ENCODE measurements at places on chromosomes 1 and 21.
A peak's percentile ranks its signal among the peaks of the same experiment; 100 is the strongest.

DNA sequence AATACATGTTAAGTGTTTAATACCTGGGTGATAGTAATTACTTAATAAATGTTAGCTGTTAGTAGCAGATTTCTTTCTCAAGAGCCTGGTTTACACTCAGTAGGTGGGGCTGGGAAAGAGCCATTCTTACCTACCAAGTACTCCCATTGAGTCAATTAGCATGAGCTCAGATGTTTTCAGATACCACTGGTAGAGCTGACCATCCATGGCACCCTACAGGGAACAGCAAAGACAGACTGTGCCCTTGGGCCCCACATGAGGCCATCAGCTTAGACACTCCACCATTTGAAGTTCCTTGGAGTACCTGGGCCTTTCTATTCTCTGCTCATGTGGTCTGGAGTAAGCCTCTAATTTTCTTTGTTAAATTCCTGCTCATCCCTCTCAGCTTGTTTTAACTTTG lies 179.3 kb downstream of the CACNA1E start:
- no peak for DNase-seq

DNA sequence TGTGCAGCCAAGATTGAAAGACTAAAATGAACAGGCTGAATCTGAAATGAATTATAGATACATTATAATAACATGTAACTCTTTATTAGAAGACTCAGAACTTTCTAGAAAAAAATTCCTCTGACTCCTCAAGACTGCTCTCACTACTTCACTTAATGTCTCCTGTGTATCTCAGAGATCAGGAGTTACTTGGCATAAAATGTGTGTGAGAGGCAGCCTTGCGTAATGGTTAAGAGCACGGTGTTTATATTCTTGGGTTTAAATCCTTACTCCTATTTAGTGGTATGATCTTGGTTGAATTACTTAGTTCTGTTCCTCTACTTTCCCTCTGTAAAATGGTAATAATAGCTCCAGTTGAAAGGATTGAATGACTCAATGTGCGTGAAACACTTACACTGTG lies 634.9 kb downstream of the LTN1 start:
- DNase-seq, result no peak

DNA sequence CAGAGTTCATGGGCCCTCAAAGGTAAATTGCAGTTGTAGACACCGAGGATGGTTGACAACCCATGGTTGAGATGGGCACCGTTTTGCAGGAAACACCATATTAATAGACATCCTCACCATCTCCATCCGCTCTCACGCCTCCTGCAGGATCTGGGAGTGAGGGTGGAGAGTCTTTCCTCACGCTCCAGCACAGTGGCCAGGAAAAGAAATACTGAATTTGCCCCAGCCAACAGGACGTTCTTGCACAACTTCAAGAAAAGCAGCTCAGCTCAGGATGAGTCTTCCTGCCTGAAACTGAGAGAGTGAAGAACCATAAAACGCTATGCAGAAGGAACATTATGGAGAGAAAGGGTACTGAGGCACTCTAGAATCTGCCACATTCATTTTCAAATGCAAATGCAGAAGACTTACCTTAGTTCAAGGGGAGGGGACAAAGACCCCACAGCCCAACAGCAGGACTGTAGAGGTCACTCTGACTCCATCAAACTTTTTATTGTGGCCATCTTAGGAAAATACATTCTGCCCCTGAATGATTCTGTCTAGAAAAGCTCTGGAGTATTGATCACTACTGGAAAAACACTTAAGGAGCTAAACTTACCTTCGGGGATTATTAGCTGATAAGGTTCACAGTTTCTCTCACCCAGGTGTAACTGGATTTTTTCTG lies 9.3 kb downstream of the SLAMF8 start:
- no peak for DNase-seq

- DNase-seq, result no peak
Measured at GRCh38 chr1:99277066-99277465, 12.8 kb downstream of the PLPPR4 start.

DNA sequence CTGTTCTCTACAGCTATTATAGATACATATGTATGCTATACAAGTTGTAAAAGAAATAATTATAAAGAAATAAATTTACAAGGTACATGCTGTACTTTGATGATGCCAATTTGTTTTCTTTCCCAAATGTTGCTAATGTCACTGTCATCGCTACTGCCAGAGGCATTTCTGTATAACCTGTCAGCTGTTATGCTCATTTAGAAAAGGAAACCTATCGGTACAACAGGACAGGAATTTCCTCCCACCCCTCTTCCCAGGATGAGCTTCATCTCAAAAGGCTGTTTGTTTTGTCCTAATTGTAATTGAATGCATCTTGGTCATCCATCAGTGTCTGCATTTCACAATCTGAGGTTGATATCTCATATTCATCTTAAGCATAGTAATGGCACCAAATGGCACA lies 975.7 kb downstream of the TTLL7 start:
- DNase-seq, result no peak

- DNase-seq, result no peak
Measured at GRCh38 chr1:145884675-145885074, 991 bp downstream of the ANKRD35 start.

DNA sequence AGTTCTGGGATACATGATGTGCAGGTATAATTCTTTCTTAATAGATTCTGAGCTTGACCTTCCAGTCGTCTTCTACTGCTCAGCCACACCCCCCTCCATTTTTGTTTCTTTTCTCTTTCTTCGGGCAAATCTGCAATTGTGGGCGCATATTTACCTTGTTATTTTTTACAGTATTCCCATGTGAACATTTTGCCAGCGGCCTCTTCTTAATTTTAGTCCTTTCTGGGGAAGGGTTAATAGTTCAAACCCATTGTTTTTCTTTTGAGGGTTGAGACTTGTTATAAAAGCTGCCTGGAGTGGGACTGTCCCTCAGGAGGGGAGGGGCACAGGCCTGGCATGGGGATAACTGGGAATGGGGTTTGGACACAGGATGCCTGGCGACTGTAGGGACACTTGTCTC lies 40.3 kb downstream of the PBX1 start:
- DNase-seq, result no peak

GRCh38 chr21:16108561-16109075 lies 378.8 kb downstream of the USP25 start:
- DNase-seq, result no peak

DNA sequence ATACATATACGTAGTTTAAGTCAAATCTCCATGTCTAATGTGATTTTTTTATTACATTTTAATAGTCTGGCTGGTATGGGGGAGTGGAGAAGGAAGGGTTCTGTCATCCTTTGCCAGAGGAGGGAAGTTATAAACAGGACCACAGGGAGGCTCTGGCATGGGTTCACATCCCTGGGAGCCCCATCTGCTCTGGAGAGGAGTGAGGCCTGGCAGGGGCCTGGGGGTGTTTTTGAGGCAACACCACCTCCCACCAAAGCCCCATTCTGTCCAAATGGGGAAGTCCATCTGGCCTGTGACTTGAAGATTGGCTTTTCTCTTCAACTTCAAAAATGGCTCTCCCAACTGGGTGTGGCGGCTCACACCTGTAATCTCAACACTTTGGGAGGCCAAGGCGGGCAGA lies 15.8 kb downstream of the DISP3 start:
- DNase-seq, result no peak

DNA sequence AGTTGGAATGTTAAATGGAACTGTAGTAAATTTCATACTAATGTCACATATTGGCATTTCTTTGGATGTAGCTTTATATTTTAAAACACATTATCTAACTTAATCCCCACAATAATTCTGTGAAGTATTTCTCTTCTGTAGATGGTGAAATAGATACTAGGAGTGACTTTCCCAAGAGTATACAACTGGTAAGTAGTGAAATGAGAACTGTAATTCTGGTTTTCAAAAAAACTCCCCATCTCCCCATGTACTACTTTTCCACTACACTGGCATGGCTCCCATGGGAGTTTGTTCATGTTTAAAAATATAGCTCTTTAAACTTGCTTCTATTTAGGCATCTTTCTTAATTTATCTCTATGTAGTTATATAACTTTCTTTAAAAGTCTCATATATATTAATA lies 10.2 kb downstream of the CHML start:
- no peak for DNase-seq

GRCh38 chr1:226960944-226961765 lies 21.1 kb downstream of the COQ8A start:
- peak; percentile 13 for DNase-seq

DNA sequence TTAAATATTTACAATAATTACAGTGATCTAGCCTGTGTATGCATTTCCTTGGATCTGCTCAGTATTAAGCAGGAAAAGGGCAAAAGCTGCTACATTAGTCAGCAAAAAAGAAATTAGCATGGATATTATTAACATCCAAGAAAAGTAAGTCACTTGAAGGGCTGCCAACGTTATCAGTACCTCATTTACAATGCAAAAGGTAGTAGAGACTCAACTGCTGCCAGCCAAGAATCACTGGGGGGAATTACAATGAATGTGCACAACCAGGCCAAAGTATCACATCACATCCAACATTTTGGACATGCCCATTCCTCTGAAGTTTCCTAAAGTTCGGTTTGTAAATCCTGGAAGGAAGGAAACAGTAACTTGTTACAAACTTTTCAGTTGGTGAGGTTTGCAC lies 1.9 kb downstream of the CNN3 start:
- no peak for DNase-seq

GRCh38 chr1:25003457-25004190 lies 73.5 kb upstream of the RUNX3 start:
- DNase-seq, result no peak

DNA sequence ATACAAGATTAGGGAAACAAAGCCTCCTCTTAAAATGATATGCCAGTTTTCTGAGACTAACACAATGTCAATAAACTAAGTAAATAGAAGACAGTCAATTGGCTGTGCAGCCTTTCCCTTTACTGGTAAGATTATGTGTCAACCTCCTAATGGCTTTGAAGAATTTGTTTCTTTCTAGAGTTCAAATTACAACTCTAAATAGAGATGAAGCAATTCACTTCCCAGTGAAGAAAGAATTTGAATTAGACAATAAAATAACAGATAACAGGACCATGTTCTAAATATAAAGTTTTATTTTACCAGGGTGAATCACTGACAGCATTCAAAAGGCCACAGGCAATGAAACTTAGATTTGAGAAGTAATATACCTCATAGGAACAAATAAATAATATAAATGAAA lies 680.3 kb downstream of the PLA2G4A start:
- DNase-seq, result no peak

GRCh38 chr1:160351629-160352028 lies 8.4 kb downstream of the NCSTN start:
- no peak for DNase-seq

GRCh38 chr1:205783904-205784303 lies 8.6 kb upstream of the RAB29 start:
- no peak for DNase-seq

GRCh38 chr1:119917304-119918055 lies 21.2 kb upstream of the ADAM30 start:
- no peak for DNase-seq

DNA sequence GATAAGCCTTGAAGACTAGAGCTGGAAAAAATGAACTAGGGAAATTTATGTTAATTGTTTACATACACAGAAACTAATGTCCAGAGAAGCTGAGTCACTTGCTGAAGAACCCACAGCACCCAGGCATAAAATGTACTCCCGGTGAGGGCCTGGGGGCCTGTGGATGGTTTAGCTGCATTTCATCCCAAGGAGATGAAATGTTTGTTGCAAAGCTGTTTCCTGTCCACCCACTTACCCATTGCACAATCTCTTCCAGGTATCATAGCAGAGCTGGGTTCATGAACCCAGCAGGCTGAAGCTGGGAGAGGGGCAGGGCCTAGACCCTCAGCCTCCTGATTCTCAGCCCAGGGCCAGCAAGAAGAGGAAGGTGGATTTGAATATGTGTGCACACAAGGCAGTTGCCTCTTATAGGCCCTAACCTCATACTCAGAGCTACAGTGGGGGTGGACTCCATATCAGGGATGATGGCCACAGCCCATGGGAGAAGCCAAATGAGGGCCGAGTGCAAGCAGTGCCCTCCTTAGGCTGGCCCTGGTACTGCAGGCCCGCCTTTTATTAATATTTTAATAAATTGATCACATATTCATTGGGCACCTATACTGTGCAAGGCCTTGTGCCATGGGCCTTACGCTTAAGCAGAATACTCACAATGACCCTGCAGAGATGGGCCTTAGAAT lies 110.8 kb downstream of the LACTBL1 start:
- DNase-seq, result peak; percentile 9

- no peak for DNase-seq
Measured at GRCh38 chr1:67457247-67457646, 27.0 kb upstream of the SERBP1 start.

DNA sequence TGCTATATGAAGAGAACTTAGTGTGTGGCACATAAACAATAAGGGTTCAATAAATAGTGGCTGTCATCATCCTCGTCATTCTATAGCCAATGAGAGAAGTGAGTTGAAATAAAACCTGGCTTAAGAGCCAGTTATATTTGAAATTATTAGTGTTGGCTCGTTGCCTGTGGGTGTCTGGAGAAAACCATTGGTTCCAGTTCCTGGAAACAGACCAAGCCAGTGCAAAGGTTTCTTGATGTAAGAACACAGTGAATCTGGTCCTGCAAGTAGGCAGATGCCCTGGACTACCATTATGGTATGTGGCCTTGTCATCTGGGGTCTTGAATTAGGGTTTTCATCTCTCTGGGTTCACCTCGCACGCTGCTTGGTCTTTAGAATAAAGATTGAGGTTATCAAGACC lies 43.3 kb downstream of the URB2 start:
- DNase-seq, result no peak

DNA sequence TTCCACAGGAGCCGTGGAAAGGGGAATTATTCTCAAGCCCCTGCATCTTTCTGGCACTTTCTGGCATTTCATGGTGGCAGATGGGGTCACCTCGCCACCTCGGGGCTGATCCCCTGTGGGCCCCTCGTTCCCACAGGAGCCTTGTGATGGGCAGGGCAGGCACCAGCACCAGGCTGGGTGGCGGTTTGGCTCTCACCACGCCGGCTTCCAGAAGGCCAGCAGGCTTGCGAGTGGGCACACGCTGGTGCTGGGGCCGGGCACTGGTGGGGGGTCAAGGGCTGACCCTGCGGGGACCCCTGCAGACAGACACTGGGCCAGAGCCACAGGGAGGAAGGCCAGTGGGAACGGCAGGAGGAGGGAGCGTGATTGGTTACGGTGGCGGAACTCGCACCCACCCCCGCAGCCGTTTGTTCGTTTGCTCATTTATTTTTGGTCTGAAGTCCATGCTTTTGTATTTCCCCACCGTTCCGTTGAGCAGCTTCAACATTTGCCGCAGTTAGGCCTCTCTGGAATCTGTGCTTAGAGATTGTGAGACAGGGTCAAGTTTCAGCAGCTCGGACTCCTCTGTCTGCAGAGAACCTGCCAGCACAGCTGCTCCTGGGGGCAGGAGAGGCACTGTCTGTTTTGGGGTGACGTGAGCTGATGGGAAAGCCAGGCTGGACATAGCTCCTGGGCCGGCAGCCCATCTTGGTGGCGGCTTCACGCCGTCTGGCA lies 5.3 kb downstream of the COL18A1 start:
- no peak for DNase-seq

- DNase-seq, result no peak
Measured at GRCh38 chr1:97094247-97094972, 372.8 kb downstream of the PTBP2 start.

- no peak for DNase-seq
Measured at GRCh38 chr1:21344750-21345443, 54.6 kb upstream of the ECE1 start.
